Renal cortical epithelial cell (primary cell): ENCODE measurements at places on chromosomes 1 and 21. TPM values are rescaled to one million over a fixed set of nuclear protein-coding genes. Genes with fewer than 3 reads are reported as not detected.

DNA sequence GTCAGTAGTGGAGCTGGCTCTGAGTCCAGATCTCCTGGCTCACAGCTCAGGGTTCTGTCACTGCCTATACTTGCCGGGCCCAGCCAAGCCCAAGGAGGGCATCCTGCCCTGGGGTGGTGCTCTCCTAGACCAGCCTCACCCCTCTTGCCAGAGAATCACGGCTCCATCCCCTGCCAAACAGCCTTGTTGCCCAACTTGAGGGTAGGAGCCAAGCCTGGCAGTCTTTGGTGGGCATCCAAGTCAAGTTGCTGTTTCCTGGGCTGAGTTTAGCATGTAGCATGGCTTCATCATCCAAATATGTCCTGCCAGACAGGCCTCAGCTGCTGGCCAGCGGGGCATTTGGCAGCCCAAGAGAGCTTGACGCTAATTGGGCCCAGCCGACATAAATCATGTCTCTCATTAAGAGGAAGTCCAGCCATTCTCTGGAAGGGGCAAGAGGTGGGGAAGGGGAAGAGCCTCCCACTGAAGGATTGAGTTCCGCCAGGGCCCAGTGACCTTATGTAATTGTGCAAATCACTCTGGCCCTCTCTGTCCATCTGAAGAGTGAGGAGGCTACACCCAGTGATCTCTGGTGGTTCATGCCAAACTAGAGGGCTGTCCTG, 22.6 kb upstream of the TRABD2B start:
- DNase-seq = no peak

DNA sequence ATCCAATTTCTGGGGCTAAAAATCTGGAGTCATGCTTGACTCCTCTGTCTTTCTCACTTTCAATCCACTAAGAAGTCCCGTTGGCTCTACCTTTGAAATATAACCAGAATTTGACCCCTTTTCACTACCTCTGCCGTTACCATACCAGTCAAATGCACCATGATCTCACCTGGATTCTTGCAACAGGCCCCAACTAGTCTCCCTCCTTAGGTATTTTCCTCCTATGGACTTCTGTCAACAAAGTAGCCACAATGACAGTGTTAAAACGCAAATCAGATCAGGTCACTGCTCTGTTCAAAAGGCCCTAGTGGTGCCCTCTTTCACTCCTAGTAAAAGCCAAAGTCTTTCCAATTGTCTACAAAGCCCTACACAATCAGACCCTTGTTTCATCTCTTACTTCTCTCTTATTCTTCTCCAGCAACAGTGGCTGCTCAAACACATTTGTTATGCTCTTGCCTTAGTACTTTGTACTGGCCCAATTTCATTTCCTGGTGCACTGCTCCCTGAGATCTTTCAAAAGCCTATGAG, 35.7 kb upstream of the AGL start:
- no peak for DNase-seq

Gene CFHR4
- not detected in 2 replicates for total RNA-seq

Gene LCE3E
- total RNA-seq = not detected in 2 replicates
